ENCODE measurements at places on chromosomes 5 and 9.

DNA sequence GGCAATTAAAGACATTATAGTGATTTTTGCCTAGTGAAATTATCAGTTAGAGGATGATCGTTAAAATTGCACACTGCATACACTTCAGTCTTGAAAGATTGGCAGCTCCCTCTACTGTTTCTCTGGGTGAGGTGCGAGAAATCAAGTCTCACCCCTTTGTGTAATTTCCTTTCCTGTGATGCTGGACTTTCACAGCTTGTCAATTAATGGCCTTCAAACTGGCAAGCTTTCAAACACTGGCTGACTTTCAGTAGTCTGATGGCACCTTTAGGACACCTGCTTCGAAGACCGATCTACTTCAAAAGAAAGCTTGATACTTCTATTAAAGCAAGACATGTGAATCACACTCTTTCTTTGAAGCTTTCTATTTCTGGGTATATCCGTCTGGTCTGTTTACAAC, 706.7 kb upstream of the PTPRD start:
- no peak for DNase-seq

DNA sequence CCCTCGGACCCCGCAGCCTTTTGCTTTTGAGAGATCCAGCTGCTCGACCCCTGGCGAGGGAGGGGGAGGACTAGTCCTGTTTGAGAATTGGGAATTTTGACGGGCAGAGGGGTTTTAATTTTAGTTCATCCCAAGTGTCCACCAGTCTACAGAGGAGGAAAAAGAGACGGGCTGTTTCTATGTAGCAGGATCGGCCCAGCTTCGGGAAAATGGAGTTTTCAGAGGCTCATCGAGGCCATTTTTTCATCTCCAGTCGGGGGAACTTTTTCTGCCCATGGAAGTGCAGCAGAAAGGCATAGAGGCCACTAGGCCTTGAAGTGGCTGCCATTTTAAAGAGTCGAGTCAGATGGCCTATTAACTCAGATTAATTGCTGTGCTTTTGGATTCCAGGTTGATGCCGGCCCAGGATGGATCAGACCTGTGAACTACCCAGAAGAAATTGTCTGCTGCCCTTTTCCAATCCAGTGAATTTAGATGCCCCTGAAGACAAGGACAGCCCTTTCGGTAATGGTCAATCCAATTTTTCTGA, 1.2 kb downstream of the NSD1 start:
- no peak for DNase-seq

- DNase-seq, result no peak
Observed at GRCh38 chr5:9451037-9451436, 94.8 kb downstream of the SEMA5A start.

DNA sequence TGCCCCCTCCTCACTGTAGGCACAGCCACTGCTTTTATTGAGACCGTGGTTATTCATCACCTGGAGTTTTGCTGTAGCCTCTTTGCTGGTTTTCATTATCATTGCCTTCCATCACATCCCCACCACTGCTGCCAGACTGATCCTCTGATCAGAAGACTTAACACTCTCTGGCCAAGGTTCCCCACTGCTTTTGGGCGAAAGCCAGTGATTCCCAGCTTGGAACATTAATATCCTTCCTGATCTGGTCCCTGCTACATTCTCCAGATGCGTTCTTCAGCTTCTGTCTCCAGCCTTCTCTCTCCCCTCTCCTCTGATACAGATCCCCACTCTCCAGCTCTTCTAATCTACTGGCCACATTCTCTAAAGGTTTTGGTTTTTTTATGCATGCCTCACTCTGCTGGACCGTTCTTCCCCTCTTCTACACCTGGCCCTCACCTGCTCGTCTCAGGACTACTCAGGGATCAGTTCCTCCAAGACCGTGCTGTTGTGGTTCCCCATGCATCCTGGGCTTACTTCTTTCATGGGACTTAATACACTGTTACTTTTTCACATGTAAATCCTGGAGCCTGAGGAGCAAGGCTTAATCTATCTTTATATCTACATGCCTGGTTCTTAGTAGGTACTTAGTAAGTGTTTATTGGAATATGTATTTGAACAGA, 115.0 kb downstream of the PRKACG start:
- no peak for DNase-seq

- DNase-seq, result no peak
Observed at GRCh38 chr5:52685566-52685965, 102.2 kb upstream of the ITGA1 start.

DNA sequence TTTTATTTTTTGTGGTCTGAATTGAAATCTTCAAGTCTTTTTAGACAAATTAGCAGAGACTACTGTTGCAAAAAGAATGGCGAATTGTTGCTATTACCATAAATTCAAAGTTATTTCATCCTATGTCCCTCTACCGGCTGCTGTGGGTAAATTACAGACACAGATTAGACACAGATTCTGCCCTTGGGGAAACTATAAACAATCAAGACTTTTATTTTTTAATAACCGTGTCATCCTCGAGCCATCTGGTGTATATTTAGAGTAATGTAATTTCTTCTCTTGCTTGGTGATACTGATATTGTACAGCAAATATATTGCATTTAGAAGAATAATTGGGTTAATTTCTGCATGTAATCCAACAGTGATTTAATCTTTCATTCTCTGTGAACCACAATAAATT, 228.0 kb upstream of the ADAMTSL1 start:
- no peak for DNase-seq

DNA sequence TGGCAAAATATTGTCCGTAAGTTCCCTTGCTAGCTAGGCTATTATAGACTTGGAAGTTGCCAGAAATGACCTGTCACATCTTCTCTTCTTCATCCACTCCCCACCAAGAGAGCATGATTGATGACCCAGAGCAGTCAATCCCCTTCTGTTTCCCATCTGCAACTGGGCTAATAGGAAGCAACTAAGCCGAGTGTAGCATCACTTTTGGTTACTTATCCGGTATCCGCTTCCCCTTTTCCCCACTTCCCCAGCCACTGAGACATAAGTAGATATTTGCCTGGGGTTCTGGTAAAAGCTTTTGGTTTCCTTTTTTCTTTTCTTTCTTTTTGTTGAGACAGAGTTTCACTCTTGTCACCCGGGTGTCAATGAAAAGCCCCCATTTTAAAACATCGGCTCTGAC, 29.4 kb upstream of the LIFR start:
- no peak for DNase-seq

DNA sequence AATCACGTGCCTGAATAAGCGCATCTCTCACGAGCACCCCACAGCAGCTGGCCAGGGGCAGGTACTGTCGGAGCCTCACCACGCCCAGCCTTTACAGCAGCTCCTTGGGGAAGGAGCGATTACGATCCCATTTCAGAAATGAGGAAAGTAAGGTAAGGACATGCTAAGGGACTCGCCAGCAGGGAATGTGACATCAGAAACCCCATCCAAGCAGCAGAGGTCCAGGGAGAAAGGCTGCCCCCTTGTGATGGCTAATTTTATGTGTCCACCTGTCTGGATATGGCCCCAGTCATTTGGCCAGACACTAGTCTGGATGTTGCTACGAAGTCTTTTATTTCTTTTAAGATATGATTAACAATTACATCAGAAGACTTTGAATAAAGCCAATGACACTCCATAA, 77.3 kb downstream of the UBE2QL1 start:
- no peak for DNase-seq

DNA sequence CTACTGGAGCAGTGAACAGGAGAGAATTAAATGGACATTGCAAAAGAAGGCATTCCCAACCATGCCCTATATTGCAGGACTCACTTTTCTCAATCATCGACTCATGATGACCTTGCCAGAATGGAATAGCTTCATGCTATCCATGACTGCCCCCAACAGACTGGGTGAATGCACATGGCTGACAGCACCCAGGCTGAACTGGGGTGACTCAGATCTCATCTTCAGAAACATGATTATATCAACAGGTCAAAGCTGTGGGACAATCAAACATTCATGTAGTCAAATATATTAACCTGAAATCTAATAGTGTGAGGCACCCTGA, 34.7 kb upstream of the MIER3 start:
- no peak for DNase-seq

- DNase-seq, result no peak
Observed at GRCh38 chr5:132895719-132896305, 22.3 kb downstream of the LEAP2 start.

All from stimulated activated CD8-positive, alpha-beta memory T cell treated with anti-CD3 and anti-CD28 coated beads, Interleukin-15, amount 100 ng/mL, for 48 hours (primary cell).